ENCODE measurements at places on chromosomes 5 and 9.

DNA sequence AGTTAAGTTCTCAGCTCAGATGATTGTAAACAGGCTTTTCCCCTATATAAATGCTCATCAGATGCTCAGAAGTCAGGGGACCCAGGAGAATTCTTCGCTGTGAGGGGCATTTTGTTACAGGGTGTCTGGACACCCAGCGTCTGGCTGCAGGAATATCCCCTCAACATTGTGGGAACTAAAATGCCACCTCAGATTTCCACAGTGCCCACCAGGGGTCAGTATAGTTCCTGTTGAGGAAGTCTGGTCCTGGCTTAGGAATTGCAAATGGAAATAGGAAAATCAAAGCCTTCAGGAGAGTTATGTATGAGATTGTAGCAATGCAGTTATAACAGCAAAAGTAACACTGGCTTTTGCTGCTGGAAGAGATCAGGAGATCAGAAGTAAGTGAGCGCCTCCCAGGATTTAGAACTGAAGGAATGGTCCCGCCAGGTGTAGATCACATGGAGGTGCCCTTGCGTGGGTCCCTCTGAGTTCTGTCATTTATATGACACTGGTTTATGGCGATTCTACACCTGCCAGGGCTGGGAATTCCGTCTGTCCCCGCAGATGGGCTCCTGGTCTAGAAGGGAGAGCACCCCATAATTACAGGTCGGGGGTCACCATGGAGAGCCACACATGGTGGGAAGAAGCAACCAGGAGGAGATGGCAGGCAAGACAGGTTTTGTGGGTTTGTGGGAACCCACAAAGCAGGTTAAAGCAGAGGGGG lies 47.1 kb upstream of the CTSL start:
- DNase-seq, result peak; percentile 55

GRCh38 chr5:101806410-101806809 lies 489.7 kb downstream of the SLCO4C1 start:
- DNase-seq, result no peak

GRCh38 chr5:179438011-179438441 lies 92.8 kb upstream of the ADAMTS2 start:
- no peak for DNase-seq

GRCh38 chr5:15852949-15853348 lies 326.6 kb downstream of the MARCHF11 start:
- DNase-seq, result no peak

DNA sequence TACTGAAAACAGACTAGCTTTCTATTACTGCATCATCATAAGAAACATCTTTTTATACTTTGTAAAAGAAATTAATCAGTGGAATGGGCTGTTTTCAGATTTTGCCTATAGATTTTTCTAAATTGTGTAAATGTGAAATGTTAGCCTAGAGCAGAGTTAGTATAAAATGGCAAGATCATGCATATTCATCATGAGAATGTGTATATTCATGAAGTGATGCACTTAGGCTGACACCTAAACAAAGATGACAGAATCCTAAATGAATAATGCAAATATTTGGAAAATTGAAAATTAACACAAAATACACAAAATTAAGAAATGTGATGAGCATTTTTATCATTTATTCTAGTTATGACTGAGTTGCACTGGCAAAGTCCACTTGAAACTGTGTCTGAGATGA lies 57.2 kb downstream of the SPTLC1 start:
- DNase-seq, result no peak

- no peak for DNase-seq
Observed at GRCh38 chr5:32687499-32687831, 23.7 kb upstream of the NPR3 start.

DNA sequence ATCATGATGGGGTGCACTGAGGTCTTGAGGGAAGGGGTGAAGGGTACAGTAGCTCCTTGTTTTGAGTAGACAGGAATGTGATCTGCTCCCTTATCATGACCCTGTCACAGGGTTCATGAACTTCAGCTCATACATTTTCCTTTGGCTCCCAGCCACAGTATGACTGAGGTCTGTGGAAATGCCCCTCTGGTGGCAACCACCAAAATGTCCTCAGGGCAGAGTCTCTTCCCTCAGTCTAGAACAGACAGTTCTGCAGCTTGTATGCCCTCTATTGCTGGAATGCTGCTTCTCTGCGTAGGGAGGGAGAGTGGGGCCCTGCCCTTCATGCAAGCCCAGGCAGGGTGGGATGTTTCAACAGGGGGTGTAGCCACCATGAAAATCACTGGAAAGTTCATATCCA lies 53.8 kb upstream of the SNCAIP start:
- DNase-seq, result no peak

Data from midbrain (tissue), 1 donor.